ENCODE measurements at places on chromosomes 6 and 20.
A peak's percentile ranks its signal among the peaks of the same experiment; 100 is the strongest.

DNA sequence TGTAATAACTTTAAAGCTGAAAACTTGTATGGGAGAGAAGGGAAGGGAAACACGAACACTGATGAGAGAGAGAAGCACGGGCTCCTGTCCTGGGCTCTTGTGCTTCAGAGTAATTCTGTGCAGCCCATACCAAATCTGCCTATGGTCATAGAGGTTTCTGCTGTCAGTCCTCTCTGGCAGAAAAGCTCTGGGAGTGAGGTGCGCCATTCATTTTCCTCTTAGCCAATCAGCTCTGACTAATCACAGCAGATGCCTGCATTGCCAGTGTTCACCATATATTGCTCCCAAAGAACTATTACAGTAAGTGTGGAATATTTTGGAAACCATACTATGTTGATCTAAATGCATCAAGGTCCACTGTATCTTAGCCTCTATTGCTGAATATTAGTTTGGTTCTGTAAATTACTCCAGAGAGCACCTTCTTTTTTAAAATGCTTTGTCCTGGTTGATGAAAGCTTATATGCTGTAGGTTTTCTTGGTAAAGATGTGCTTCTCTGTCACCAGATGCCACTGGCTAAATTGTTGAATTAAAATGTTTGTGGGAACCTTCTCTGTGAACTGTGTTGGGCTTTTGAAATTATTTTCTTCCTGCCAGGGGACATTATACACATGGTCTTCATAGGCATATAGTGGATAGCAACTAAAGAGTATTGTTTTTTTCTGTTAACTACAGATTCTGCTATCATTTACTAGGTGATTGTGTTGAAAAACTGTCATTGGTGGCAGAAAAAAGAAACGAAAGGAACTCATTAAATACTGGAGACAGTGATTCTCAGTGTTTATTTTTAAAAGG, 38.3 kb downstream of the DCBLD1 start:
- no peak for DNase-seq

- DNase-seq = no peak
Measured at GRCh38 chr20:53923566-53924369, 146.6 kb downstream of the BCAS1 start.

DNA sequence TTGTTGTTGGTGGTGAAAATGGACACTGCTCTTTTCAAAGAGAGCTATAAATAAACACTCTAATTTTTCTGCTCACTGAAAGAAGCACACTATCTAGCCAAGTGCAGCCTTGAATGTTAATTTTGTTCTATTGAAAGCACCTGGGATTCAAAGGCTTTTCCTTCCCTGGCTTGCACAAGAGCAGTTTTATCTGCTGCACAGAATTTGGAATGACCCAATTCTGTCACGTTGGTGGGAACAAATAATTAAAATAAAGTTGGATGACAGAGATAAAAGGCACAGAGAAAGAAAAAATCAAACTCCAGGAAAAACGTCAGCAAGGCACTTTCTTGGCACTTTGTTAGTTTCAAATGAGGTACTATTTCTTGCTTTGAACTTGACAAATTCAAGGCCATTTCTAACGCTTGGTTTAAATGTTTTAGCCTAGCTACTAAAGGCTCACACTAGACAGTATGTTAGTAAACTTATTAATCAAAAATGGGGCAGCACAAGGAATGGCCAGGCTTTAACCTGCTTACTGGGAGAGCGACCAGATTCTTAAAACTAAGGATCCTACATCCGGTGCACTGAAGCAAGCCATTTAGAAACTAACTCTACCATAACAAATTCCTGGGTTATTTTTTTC, 145.5 kb upstream of the ARG1 start:
- no peak for DNase-seq

GRCh38 chr20:49610691-49611538, 43.0 kb upstream of the PTGIS start:
- peak; percentile 78 for DNase-seq

- no peak for DNase-seq
Measured at GRCh38 chr20:19249106-19249879, 36.9 kb downstream of the SLC24A3 start.

GRCh38 chr20:53915446-53916172, 154.8 kb downstream of the BCAS1 start:
- DNase-seq = peak; percentile 97

GRCh38 chr6:74249658-74250057, 553.7 kb downstream of the CD109 start:
- no peak for DNase-seq

- DNase-seq = no peak
Measured at GRCh38 chr6:165679326-165679725, 16.3 kb upstream of the PDE10A start.

DNA sequence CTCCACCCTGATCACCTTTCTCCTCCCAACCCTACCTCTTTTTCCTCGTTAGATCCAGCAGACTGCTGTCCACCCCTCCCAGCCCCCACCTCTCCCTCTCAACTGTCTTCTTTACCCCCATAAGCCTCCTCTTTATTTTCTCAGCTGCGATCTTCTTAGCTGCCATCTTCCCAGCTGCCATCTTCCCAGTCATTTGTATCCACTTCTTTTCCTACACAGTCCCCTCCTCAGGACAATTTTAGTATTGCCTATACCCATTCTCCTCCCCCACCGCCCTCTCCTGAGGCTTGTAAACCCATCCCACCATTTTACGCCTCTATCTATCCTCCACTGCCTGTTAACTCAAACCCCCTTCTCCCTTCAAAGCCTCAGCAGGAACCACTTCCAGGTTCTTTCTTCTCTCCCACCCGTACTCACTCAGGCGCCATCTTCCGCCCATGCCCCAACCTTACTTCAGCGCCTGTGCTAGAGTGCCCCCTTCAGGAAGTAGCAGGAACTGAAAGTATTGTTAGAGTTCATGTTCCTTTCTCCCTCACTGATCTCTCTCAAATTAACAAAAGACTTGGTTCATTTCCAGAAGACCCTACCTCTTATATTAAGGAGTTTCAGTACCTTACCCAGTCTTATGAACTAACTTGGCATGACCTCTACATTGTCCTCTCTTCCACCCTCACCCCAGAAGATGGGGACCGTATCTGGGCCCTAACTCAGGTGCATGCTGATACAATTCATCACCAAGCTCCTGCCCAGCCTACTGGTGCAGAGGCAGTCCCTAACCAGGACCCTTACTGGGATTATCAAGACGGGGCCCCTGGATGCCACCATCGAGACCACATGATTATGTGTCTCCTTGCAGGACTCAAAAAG, 236.0 kb downstream of the ADGRG6 start:
- peak; percentile 3 for DNase-seq

DNA sequence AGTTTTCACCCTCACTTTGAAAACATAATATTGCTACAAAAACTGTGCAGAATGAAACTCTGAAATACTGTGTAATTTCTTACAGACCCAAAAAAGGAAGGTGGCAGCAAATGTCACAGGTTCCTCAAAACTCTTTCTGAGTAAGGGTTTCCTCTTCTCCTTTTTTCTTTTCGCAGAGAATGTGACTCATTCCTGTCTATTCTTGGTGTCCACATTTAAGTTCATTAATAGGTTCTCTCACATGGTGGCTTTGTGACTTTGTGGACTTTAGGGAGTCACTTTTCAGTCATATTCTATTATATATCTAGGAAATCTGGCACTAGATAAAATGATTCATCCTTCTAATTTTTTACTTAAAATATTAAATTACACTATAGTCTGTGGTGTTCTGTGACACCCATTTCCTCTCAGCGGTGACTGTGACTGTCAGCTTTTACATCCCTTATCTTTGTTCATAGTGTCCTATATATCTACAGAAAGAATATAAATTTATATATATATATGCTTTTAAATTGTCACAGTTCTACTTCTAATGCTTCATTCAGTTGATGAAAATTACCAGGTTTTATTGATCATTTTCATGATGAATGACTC, 126.8 kb upstream of the HCRTR2 start:
- DNase-seq = no peak

DNA sequence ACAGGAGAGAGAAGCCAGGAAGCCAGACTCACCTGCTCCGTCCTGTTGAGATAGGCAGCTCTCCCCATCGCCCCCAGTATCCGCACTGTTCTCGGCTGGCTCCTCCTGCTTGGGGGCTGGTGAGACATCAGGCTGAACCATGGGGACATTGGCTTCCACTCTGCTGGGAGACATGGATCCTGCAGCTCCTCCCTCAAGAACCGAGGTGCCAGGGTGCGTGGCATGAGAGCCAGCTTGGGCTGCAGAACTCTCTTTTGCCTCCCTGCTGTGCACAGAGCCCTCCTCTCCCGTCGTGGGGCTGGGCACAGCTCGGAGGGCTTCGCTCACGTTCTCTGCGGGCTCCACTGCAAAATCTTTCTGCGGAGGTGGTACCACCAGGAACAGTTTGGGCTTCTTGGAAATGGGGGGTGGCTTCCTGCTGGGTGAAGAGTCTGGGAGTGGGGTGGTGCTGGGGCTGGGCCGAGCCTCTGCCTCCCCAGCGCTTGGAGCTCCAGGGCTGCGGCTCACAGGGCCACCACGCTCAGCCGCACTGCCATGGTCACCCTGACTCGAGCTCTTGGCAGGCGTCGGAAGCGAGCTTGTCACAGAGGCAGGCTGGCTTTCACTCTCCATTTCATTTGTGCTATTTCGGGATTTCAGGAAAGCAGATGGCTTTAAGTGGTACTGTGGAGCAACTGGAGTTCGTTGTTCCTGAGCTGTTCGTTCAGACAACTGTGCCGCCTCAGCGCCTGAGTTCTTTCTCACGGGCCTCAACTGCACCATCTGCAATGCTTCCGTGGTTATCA, 26.5 kb downstream of the HEBP2 start:
- no peak for DNase-seq

DNA sequence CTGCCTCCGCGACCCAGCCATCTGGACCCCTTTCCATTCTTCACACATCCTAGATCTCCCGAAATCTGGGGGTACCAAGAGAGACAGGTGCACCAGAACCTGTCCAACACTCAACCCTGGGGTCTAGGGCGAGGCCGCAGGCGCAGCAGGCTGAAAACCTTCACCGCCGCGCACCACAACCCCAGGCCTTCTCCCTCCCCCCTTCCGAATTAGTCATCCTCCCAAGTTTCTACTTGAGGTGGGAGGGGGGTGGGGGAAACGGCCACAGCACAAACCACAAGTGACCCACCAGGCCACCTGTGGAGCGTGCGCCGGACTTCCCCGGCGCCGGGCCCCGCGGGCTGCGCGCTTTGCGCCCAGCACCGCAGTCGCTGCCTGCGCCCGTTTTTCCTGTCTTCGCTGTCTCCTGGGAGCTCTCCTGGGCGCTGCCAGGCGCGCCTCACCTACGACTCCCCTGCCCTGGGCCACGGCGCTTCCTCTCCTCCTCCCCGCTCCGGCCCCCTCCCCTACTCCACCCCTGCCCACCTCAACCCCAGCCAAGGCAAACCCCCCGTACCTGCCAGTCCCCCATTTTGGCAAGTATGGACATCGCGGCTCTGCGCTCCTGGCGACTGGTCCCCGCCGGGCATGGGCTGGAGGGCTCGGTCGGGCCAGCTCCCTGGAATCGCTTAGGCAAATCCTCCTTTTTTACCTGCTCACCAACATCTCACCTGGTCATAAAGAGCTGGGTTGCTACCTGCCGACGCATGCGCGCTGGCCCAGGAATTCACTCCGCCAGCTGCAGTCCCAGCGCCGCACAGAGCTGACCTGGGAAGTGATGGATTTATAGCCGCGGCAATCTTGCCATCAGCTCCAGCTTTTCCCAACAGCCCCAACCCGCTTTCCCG, 4.2 kb upstream of the TFAP2A start:
- DNase-seq = no peak

- no peak for DNase-seq
Measured at GRCh38 chr20:6421321-6422248, 298.8 kb upstream of the FERMT1 start.

DNA sequence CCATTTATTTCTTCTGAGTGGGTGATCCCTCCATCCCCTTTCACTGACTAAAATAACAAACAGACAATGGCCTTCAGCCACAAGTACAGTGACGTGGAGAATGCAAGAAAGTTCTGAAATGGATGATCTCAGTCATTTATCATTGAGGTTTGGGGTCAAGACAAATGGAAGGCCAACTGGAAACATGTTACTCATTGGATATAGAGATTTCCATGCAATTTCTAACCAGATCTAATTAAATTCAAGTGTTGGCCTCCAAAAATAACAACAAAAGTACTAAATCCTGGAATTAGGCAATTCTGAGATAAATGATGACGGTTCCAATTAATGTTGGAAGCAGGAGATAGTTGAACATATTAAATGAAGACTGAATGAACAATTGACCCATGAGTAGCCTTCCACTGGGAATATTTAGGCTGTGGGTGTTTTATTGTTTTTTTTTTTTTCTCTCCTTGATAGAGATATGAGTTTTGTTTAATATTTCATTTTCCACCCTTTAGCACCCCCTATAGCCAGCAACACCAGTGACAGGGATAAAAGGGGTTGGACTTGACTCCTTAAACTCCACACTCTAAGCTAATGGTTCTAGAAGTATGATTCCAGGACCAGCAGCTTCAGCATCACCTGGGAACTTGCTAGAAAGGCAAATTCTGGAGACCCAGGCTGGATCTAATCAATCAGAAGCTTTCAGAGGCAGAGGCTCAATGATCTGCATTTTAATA, 112.8 kb downstream of the BCAS1 start:
- DNase-seq = no peak

DNA sequence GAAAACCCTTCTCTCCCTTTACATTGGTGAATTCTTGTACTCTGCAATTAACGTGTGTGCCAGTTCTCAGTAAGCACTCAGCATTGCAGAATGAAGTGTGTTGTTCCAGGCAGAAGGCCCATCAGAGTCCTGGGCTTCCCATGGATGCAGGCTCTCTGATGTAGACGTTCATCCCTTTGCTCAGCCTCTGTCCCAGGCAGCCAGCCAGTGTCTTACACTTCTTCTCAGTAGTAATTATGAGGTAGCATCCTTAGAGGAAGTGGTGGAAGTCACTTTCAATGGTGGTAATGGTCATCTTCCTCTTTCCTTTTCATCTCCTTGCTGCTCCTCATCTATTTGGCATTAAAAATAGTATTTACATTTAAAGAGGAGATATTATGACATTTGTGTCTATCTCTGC, 66.7 kb upstream of the FYN start:
- DNase-seq = no peak

GRCh38 chr6:114100215-114100994, 129.5 kb upstream of the HDAC2 start:
- no peak for DNase-seq

GRCh38 chr6:117451671-117452070, 25.9 kb upstream of the ROS1 start:
- no peak for DNase-seq

GRCh38 chr20:19817017-19817416, 59.0 kb downstream of the RIN2 start:
- DNase-seq = no peak

Measured in CD4-positive, alpha-beta T cell treated with Interleukin-15 for 4 hours (primary cell).